ENCODE measurements at places on chromosomes 1 and 21.

DNA sequence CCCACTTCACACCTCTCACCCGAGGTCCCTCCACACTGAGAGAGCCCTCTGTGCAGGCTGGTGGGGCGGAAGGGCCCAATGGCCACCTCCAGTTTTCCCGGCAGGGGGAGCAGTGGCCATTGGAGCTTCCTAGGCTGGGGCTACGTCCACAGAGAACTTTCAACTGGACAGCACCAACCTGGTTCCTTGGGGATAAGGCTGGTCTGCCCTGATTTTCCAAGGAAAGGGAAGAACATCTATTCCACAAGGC is 20.3 kb upstream of the LAPTM5 start:
- DNase-seq = no peak

DNA sequence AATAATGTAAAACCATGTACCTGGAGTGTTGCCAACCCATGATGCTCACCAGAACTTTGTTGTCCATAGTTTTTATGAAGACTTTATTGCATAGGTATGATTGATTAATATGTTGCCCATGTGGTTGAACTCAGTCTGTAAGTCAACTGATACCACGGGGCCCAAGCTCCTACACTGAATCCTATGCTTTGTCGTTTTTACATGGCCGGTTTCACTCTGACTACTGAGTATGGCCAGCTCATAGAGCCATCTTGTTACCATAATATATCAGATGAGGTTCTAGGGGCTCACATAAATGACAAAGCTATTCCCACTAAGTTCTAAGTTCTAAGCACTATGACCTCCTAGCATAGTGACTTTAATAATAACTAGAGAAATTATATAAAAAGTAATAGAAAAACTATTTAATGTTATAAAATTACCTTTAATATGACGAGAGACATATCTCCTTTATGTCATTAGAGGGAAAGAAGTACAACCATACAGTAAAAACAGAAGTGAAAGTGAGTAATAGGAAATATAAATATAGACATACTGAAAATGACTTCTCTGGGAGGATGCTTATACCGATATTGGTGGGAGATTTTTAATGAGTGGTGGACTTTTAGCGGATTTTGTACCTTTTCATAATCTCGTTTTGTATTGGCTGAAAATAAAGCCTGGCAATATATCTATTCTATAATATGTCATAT is 983.4 kb upstream of the PRMT6 start:
- no peak for DNase-seq

- DNase-seq = no peak
These were observed 18.5 kb downstream of the TTC39A start for GRCh38 chr1:51311826-51312225.

- no peak for DNase-seq
These were observed 1133.7 kb upstream of the NCAM2 start for GRCh38 chr21:19864476-19864875.

DNA sequence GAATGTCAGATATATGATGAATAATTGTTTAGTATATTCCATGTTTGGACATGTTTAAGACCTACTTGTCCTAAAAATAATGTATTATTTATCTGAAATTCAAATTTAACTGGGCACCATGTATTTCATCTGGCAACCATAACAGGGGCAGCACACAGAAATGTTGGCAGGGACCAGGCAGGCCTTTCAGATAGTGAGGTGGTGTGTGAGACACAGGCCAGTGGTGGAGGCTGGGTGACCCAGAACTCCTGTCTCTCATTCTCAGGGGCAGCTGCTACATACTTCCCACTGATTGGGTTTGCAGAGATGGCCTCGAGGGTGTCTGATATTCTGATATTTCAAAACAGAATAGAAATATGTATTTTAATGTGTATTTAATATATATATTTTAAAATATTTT is 1.3 kb upstream of the FASLG start:
- DNase-seq = no peak

All from fibroblast of skin of back (primary cell).